ENCODE measurements at places on chromosomes 2 and 18.

- no peak for DNase-seq
These were observed 44.9 kb downstream of the HDLBP start for GRCh38 chr2:241270531-241270930.

- DNase-seq, result no peak
These were observed 2.0 kb downstream of the DLX1 start for GRCh38 chr2:172087207-172087779.

DNA sequence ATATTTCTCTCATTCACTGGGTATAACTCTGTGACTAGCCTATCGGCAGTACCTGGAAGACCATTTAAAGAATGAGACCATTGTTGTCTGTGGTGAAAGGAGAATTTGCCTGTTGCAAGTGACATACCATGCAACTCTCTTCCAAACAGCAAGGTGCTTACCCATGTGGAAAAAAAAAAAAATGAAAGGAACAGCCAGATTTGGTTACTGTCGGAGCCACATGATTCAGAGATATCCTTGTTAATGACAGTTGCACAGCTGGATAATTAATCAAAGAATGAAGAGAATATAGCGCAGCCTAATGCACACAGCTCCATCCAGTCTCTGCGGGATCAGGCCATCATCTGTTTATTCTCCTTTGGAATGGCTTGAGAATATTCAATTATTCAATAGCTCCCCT is 141.8 kb downstream of the HRH4 start:
- no peak for DNase-seq

DNA sequence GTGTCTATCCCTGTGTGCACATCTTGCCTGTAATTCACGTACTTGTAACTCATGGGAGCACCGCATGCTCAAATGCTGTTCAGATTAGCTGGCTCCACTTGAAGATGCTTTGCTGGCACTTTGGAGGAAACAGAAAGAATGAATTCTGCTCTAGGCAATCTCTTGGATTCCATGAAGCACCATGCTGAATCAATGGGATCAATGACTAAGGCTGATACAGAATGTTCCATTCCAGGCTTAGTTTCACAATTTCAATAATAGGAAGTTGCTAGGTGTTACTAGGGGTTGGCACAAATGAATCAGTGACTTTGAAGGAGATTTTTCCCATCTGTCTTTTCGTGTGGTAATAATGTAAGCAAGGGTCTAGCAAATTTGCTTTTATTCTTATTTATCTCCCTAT is 328.8 kb downstream of the OSR1 start:
- DNase-seq, result no peak

DNA sequence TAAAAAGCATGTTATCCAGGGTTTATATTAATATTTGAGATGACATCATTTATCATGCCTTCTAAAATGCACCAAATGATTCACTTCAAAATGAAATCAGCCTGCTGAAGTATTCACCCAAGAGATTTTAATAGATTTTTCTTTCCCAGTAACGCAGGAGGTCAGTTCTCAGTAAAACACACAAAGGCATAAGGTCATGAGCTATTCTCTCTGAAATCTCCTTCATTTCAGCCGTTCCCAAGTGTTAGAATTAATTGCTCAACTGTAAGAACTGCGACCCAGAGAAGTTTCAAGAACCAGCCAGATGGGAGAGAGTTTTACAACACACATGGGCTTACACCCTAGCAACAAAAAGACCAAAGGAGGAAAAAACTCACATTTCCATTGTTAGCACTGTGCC is 84.2 kb upstream of the PHLPP1 start:
- no peak for DNase-seq

GRCh38 chr2:228688007-228688645 is 506.6 kb upstream of the SPHKAP start:
- DNase-seq, result no peak

GRCh38 chr18:14907420-14907819 is 159.4 kb downstream of the ANKRD30B start:
- no peak for DNase-seq

DNA sequence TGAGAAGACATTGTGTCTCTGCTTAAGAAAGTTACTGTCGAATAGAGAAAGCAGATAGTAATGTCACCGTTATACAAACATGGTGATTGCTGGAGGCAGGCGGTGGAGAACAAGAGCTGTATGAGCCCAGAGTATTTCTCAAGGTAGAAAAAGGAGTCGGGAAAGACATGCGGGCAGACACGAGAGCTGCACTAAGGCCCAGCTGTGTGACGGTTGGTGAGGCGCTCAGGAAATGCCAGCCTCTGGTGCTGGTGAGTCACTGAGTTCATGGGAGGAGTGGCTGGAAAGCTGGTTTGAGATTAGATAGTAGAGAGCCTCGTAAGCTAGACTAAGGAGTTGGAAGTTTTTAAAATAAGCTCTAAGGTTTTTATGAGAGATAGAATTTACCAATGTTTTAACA is 390.9 kb upstream of the TRIB2 start:
- DNase-seq, result no peak

- peak; percentile 79 for DNase-seq
These were observed 2.7 kb upstream of the TGIF1 start for GRCh38 chr18:3447068-3447894.

DNA sequence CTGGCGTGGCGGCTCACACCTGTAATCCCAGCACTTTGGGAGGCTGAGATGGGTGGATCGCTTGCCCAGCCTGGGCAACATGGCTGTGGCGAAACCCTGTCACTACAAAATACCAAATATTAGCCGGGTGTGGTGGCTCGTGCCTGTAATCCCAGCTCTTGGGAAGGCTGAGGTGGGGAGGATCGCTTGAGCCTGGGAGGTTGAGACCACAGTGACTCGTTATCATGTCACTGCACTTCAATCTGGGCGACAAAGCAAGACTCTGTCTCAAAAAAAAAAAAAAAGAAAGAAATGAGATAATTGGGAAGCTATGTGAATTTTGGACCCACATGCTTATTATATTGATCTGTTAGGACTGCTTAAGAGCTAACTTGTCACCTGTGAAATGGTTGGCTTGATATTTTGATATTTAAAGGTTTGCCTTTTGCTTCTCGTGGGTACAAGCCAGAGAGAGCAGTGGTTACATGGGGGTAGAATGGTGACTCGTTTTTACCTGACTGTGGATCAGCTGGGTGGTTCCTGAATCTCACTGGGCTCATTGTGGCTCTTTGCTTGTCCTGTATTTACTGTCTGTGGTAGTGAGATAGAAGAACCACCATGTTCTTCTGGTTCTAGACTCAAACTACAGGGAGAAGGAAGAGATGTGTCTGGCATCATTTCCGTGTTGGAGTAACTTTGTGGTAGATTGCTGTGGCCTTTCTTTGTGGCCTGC is 28.9 kb downstream of the ZNF532 start:
- no peak for DNase-seq

DNA sequence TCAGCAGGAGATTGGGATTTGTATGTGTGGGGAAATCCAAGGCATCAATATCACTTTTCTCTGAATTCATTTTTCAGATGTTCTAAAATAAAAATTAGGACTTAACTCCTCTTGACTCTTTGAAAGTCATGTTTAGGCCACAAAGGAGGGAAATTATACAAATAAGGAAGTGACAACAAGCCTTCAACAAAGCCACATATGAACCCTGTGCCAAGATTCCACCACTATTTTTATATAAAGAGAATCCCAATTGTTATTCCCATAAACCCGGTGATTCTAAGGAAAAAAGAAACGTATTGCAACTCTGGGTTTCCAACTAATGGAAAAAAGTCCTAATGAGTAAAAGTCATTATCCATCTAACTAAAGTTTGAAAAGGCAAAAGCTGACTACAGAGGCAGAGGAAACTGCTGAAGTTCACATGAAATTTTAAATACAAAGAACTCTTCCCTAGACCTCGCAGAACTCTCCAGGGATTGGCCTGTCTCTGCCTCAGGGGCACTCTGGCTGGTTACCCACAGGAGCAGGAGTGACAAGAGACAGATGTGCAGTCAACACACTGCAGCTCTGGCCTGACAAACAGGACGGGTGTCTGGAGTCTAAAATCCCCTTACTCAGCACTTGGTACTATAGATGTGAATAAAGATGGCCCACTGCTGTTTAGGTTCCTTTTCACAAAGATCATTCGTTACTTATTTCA is 11.5 kb downstream of the NPC1 start:
- DNase-seq, result no peak

DNA sequence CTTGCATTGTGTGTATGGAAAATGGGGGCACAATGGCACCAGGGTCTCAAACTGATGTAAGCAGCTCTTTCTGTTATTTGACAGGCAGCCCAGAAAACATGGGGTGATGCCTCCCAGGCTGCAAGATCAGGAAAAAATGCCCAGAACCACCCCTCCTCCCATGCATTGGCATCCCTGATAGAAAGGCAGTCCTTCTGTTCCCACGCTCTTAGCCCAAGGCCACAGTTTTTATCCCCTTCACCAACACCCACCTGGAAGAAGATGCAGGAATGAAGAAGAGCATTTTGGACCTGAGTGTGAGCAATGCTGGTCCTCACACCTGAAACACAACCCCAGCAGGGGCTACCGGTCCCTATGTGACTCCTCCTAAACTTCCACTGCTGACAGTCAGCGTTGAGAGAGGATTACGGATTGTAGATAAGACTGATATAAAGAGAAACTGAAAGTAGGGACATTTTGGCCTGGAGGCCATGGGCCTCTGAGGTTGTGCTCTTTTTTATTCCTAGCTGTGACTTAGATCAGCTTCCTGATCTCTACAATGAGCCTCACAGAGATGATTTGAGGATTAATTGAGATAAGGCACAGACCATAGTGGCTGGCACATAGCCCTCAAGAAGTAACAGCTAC is 386.0 kb upstream of the ATP5MC3 start:
- no peak for DNase-seq

GRCh38 chr2:67851956-67852824 is 210.6 kb downstream of the C1D start:
- peak; percentile 38 for DNase-seq

- no peak for DNase-seq
These were observed 72.3 kb downstream of the FTCDNL1 start for GRCh38 chr2:199778655-199779054.

- no peak for DNase-seq
These were observed 618.0 kb upstream of the ZEB2 start for GRCh38 chr2:145137901-145138300.

DNA sequence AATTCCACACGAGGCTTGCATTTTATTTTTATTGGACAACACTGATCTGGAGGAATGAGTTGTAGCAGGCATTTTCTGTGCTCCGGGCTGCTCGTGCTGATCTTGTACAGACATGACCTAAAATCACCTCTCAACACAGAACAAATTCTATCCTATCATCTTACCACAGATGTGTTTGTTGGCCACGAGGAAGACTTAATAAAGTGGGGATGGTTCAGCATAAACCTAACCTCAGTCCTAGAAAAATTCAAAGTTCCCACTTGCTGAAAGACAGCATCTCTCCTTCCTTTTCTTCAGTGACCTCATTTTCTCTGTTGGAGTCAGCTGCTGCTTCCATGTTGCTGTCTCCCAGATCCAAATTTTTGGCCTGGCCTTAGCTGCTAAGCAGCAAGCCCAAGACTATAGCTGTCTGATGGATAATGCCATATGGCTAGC is 45.3 kb downstream of the RBKS start:
- DNase-seq, result no peak

DNA sequence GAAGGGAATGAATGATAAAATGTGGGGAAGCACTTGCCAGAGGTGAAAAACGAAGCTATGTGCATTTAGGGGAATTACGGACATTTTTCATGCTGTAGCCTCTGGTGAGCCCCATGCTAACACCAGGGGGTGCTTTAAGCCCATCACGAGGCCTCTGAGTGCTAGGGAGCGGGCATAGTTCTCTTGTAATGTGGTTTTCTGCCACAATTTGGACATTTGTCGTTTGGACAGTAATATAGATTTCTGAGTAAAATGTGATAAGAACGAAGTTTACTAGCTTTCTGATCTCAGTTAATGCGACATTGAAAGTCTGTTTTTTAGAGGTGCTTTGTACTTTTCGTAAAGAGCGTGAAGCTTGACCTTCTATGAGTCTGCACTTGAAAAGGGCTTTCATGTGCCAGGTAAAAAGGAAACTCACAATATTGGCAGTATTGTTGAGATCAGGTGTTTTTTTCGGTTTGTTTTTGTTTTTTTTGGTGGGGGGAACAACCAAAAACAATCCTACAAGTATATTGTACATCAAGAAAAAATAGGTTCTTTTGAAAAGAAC is 50.6 kb downstream of the TRAF3IP1 start:
- peak; percentile 74 for DNase-seq

DNA sequence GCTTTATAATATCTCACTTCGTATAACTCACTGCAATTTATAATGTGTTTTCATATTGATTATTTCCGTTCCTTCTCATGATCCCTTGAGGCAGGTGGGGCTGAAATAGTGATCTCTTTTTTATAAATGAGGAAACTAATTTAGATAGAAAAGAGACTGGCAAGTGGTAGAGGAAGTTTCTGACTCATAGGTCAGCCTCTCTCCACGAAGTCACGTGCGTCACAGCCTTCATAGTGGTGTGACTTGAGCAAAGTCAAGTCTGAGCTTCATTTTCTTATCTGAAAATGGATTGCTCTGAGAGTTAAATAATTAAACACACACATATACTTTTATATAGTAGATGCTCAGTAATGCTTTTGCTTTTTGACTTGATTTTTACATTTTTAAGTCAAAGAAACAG is 19.9 kb downstream of the ABCG5 start:
- no peak for DNase-seq

DNA sequence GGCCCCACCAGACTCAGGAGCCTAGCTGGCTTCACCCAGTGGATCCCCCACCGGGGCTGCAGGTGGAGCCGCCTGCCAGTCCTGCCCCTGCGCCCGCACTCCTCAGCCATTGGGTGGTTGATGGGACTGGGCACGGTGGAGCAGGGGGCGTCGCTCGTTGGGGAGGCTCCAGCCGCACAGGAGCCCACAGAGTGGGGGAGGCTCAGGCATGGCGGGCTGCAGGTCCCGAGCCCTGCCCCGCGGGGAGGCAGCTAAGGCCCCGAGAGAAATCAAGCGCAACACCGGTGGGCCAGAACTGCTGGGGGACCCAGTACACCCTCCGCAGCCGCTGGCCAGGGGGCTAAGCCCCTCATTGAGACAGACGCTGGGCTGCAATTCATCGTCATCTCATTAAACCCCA is 184.0 kb downstream of the SNTG2 start:
- no peak for DNase-seq

DNA sequence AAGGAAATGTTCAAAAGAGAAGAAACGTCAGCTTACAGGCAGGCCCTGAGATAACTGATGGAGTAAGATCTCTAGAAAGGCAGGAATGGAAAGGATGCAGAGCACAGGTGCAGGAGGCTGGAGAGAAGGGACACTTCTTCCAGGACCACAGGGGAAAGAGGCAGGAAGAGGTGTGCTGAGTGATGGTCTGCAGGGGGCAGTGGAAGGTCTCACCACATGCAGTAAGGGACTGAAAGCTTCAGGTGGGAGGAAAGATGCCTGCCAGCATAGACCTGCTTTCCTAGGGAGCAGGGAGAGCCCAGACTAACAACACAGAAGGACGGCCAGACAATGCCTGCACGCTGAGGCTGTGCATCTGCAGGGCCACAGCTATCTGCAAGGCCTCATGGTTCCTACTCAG is 156.8 kb downstream of the L3MBTL4 start:
- DNase-seq, result peak; percentile 43

DNA sequence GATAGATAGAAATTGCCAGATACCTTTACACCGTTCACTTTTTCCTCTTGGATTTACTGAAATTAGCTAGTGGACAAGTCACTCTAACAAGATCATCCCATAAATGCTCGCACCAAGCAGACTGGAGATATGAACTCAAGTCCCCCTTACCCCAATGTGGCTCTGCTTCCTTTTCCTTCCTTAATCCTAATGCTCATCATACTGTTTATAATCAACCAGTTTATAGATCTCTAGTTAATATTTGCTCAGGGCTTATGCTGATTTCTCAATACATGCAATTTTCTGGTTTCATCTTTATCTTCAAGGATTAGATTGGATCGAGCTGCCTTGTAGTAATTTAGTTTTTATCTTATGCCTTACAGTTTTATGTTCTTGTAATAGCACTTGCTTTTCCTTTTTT is 318.3 kb upstream of the KLHL29 start:
- DNase-seq, result no peak

All from GM23338 (cell line).